ENCODE measurements at places on chromosomes 13 and 19.
A peak's percentile ranks its signal among the peaks of the same experiment; 100 is the strongest.

GRCh38 chr19:4916292-4917082, 7.2 kb downstream of the UHRF1 start:
- peak; percentile 62 for DNase-seq

GRCh38 chr19:54387991-54388801, 23.5 kb upstream of the LAIR1 start:
- DNase-seq, result peak; percentile 58

GRCh38 chr13:31242916-31243315, 43.1 kb downstream of the B3GLCT start:
- no peak for DNase-seq

DNA sequence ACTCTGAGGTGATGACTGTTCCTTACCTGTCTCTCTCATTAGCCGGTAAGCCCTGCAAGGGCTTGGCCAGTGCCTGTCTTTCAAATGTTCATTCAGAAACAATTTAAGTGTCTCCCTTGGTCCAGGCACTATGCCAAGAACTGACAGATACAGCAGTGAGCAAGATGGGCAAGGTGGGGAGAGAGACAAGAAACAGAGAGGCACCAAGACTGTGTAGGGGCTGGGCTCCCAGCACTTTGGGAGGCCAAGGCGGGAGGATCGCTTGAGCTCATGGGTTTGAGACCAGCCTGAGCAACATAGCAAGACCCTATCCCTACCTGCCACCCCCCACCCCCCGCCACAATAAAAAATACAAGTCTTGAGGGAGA, 1.3 kb upstream of the CCNE1 start:
- DNase-seq, result no peak

GRCh38 chr19:29170554-29170953, 42.4 kb downstream of the UQCRFS1 start:
- no peak for DNase-seq

DNA sequence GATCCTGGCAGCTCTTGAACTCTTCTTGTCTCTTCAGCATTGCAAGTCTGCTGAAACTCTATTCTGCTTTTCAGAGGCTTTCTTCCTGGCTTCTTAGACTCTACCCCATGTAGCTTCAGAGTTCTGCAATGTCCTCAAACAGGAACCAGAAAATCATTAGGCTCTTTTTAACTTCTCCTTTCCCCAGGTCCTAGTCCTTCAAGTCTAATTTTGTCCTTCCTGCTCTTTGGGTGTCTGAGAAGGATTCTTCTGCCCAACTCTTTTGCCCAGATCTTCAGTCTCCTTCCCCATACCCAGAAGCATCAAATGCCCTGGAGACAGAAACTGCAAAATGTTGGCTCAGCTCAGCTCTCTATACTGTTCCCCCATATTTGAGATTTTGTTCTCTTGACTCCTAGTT, 50.0 kb upstream of the CALM3 start:
- no peak for DNase-seq

- no peak for DNase-seq
Observed at GRCh38 chr13:35716186-35716585, 239.7 kb upstream of the MAB21L1 start.

DNA sequence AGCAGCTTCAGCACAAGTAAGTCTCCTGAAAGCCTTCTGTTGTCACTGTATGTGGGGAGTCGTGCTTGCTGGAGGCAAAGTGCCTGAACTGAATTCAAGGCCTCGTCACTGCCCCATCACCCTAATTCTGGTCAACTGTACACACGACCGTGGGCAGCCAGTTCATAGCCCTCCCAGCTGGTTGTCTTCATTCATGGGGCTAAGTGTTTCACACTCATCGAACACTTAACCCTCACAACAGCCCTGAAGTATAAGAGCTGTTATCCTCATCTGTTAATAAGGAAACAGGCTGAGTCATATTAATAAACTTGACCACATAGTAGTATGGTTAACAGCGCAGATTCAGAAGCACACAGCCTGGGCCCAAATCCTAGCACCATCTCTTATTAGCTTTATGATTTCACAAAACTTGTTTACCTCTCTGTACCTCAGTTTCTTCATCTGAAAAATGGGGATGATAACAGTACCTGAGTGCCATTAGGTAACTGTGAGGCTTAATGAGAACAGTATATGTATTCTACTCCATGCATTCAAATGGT, 66.7 kb downstream of the CDADC1 start:
- DNase-seq, result no peak

GRCh38 chr13:27005976-27006518, 165.6 kb downstream of the USP12 start:
- DNase-seq, result no peak

DNA sequence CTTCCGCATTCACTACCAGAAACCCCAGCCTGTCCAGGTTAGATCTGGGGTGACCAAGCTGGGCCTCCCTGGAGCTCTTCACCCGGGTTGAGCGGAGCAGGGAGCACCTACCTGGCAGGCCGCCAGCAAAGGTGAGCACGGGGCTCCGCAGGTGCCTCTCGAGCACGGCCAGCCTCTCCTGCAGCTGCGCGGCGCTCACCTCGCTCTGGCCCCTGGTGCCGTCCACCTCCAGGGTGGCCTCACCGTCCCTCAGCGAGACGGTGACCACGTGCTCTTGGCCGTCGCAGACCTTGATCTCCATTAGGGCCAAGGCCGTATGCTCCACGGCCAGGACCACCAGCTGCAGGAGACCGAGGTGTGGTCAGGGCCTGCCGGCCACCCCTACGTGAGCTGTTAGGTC, 42.0 kb downstream of the GAS6 start:
- no peak for DNase-seq

DNA sequence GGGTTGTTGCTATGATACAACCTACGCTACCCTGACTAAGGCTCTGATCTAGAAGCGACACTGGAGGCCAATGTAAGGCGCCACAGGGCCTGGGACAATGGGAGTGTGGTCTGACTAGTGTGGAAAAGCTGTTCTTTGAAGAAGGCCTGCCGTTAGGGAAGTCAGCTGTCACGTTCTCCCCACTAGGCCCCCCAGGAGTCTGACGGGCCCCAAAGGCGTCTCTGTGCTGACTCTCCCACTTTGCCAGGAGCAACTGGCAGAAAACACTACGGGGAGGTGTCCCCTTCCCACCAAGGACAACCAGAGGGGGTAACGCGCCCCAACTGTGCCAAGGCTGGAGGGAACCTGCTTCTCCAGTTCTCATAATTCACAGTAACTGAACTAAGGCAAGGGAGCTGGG, 25.3 kb upstream of the EIF3G start:
- no peak for DNase-seq

- DNase-seq, result no peak
Observed at GRCh38 chr13:36142735-36143134, 11.6 kb upstream of the DCLK1 start.

DNA sequence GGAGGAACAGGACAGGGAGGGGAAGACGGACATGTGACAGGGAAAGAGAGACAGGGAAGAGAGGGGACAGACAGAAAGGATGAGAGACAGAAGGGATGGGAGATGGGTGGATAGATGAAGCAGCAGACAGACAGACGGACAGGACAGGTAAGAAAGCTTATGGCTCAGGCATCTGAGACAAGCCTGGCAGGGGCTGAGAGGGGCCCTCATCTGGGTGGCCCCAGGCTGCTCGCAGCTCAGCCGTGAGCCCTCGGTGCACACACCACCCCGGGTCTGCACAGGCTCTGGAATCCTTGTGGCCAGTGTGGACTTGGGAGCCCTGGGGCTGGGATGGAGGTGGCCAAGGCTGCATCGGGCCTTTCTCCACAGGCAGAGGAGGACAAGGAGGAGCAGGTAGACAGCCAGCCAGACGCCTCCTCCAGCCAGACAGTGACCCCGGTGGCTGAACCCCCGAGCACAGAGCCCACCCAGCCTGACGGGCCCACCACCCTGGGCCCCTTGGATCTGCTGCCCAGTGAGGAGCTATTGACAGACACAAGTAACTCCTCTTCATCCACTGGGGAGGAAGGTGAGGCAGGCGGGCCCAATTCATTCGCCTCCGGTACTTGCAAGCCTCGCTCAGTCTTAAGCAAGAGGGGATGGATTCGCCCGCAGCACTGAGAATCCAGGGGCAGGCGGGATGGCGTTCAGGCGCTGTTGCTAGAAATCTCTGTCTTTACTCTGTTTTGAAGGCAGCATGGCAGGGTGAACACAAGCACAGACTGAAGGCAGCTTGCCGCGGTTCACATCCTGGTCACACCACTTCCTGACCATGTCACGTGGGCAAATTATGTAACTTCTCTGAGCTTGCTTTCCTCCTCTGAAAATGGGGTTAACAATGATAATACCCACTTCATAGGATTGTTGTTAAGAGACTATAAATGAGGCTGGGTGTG, 14.0 kb downstream of the GRAMD1A start:
- no peak for DNase-seq

- no peak for DNase-seq
Observed at GRCh38 chr13:41851351-41851750, 109.6 kb downstream of the VWA8 start.

DNA sequence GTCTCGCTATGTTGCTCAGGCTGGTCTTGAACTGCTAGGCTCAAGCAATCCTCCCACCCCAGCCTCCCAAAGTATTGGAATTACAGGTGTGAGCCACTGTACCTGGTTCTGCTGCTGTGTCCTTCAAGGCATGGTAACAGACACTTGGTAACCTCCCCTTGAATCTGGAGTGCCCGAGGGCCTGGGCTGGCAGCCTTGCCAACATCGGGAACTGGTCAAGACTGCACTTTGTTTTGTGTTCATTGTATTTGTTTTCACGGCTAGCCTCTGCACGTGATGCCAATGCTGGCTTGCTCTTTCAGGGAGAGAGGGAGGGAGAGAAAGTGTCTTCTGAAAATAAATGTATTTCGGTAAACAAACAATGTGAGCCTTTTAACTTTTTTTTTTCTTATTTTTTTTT, 12.0 kb downstream of the CERS4 start:
- no peak for DNase-seq

DNA sequence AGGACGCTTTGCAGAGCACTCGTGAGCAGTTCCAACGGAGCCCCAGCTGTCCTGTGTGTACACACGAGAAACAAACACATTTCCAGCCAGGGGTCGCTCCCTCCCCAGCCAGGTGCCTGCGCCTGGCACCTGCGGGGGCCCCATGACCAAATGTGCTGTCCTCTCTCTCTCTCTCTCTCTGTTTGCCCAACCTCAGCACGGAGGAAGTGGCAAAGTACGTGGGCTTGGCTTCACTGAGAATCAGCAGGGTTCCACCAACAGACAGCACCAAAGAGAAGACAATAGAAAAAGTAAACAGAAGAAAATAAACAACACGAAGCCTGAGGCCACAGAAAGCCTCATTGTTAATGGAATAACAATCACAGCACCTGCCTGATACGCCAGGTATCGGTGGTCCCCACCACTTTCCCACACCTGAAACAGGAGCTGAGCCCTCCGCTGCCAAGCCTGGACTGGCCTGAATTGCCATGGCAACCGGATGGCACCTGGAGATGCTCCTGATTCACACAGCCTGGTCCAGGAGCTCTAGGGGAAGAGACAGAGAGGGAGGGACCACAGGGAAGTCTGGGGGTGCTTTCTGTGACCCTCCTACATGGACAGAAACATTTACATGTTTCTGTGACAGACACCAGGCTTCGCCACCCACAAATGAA, 103.9 kb upstream of the CACNA1A start:
- no peak for DNase-seq

- DNase-seq, result no peak
Observed at GRCh38 chr19:47631681-47632446, 22.9 kb downstream of the BICRA start.

DNA sequence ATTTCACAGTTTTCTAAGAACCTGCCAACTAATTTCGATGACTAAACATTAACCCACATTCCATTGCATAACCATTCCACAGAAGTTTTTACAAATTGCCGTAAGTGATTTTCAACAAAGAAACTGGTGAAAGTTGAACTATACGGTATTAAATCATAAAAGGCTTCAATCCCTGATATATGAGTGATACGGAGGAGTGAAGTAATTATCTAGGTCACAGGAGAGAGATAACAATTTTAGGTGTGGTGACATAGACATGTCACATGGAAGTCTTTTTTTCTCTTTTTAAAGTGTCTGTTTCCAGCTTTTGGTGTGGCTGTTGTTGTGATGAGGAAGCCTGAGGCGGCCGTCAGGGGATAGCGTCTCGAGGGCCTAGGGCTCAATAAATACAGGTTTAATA, 29.4 kb downstream of the TBC1D4 start:
- no peak for DNase-seq

DNA sequence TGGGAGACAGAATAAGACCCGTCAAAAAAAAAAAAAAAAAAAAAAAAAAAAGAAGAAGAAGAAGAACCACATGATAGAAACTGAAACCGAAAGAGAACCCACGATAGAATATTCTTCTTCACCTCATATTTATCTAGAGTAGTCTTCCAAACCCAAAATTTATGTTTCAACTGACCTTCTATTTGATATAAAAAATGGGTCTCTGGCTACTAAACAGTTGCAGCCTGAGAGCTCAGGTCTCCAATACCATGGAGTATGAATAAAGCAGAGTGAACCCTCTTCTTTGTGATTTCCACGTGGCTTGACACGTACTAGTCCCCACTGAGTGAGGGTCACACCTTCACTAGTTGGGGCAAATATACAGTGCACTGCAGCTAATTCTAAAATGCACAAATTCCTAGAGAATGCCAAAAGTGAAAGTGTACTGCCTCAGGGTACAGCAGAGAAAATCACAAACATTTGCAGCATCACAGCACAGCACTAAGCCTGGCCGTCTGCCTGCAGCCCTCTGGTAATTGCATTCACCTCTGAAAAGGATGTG, 30.8 kb upstream of the RFC3 start:
- peak; percentile 3 for DNase-seq

DNA sequence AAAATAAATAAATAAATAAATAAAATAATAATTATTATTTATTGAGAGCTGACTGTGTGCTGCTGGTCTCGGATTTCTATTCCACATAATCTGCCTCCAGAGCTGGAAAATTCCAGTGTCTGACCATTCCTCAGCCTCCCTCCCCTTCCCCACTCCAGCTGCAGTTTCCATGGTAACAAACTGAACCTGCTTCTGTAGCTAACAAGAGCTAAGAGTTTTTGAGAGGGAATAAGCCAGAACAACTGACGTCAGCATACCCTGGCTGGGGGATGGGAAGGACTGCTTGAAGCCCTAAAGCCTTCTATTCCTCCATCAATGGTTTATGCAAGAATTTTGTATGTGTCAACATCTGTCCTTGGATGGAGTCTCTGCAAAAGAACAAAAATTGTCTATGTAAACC, 26.0 kb upstream of the PEG3 start:
- DNase-seq, result no peak

- DNase-seq, result no peak
Observed at GRCh38 chr13:41019578-41020347, 647 bp upstream of the ELF1 start.

- no peak for DNase-seq
Observed at GRCh38 chr13:42028113-42028799, 20.2 kb upstream of the DGKH start.

DNA sequence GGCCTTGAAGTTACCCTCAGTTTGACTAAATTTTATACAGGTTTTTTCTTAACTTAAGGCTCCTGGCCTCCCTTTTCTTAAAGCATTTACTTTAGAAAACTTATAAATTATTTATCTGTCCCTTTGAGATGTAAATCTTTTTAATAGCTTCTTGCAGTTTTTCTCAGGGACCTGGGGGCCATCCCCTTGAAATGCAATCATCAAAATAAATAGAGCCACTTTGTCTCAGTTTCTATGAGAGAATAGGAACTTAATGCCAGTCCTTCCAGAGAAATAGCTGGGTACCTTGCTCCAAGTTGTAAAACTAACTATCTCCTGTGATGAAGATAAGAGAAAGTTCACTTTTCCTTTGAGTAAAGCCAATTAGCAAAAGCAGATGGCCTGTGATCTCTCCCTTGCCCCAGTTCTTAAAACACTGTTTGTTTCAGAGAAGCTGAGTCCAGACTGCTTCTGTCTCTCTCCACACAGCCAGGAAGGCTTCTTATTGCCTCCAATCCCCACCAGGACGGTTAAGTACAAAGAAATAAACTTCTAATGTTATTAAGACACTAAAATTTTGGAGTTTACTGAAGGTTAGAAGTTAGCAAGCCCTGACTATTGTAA, 913.1 kb downstream of the OLFM4 start:
- no peak for DNase-seq
